HAP-1 (cell line): ENCODE measurements at places on chromosomes 7 and 10.

GRCh38 chr10:117928281-117928680 lies 118.5 kb downstream of the RAB11FIP2 start:
- no peak for DNase-seq

DNA sequence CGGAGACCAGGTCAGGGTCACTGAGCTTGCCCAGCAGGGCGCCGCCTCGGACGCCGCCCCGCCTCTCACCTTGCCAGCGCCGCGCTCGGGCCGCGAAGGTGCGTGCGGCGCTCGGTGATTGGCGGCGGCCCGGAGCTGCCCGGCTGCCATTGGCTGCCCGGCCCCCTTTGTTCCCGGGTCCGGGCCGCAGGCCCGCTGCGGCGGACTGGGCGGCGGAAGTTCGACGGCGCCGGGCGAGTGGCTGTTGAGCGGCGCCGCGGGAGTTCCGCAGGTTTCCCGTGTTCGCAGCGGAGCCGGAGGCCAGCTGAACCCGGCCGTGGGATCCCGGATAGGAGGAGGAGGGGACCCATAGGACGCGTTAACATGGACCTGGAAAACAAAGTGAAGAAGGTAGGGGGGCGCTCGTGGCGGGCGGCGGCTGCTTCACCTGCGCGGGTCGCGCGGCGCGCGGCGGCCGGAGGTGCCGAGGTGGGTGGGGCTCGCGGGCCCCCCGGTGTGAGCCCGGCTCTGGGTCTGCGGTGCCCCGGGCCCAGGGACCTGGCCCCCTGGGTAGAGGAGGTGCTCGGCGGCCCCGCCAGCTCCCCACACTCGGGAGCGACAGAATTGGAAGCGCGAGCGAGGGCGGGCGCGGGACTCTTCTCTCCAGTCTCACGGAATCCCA lies at the start of gene TES:
TSS of gene TES (plus strand) at position 195 of the 661 bp plus-strand sequence. CDS start at position 364, 169 bp downstream.
- peak; percentile 61 for DNase-seq

DNA sequence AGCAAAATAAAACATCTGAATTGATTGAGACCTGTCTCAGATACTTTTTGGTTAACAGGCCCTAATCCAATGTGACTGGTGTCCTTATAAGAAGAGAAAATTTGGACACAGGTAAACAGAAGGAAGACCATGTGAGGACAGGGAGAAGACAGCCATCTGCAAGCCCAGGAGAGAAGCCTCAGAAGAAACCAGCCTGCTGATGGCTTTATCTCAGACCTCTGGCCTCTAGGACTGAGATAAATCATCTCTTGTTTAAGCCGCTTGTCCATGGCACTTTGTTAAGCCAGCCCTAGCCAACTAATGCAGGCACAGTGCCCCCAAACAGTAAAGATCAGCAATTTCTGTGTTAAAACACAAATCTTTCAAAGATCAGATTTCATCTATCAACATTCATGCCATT lies 41.8 kb upstream of the FIGNL1 start:
- DNase-seq, result no peak

- no peak for DNase-seq
Observed at GRCh38 chr10:100100651-100101184, 19.0 kb upstream of the CPN1 start.

DNA sequence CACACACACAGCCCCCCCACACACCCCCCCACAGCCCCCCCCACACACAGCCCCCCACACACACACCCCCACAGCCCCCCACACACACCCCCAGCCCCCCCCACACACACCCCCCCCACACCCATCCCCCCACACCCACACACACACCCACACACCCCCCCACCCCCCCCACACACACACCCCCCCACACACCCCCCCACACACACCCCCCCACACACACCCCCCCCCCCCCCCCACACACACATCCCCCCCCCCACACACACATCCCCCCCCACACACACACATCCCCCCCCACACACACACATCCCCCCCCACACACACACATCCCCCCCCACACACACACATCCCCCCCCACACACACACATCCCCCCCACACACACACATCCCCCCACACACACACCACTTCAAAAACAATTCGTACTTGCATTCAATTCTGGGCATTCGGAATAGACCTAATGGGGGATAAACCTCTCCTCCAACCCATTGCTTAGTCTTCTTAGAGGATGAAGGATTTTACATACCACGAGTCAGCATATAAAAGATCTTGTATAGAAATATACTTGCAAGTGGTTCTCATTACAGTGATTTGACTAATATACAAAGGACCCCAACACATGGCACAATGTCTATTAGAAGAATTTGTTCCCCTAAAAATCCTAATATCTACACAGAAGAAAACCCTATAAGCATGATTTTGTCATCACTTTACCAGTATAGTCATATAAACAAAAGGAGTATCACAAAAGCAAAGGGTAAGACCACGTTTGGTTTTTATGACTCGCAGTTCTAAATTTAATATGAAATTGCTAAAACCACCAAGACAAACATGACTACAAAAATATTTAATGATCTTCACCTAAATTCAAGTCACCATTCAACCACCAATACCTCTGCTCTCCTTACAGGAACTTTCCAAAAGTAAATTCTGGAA lies 80.9 kb downstream of the DIP2C start:
- DNase-seq, result no peak

GRCh38 chr10:8079126-8079525 lies 24.6 kb downstream of the GATA3 start:
- DNase-seq, result no peak

DNA sequence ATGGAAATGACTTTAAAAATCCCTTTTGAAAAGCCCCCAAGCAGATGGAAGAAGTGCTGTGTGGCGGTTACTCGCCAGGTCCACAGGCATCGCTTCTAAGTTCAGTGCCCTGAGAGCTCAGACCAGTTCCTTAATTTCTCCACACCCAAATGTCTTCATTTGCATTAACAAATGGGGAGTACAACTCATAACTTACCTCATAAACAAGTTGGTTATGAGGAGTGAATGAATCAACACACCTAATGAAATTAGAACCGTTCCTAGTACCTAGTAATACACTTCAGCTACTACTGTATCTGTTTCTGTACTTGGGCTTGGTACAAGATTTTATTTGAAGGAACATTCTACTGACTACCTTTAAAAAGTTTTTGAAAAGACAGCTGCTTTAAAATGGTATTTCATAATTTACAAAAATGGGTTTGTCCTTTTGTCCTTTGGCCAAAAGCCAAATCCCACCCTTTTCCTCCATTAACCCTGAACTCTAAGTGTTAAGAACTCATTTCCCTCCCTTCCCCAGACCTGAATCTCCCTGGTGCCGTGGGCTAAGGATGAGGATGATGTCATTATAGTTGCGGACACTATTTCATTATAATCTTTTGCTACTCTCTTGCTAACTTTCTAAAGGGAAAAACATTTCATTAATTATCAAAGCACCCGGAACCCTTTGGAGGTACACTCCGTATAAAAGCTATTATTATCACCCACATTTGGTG lies 221.5 kb upstream of the CELF2 start:
- DNase-seq, result no peak

GRCh38 chr7:50628434-50629084 lies 63.4 kb upstream of the DDC start:
- DNase-seq, result no peak

DNA sequence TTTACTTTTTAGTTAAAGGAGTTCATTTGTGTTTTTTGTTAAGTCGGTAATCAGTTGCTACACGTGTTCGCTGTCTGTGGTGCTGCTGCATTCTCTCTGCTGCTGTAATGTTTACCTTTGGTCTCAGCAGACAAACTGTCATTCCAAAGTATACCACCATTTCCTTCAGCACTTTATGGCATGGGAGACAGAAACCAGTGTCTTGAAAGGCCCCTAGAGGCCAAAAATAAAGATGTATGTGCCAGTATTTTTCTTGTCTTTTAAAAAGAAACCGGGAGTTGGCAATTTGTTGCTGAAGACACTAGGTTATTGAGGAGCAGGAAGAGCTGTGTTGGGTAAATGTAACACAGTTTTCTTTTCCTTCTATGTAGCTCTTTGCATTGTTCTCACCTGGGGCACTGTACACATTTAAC lies 24.1 kb downstream of the ZNF92 start:
- DNase-seq, result no peak

GRCh38 chr10:102675666-102676533 lies 31.6 kb downstream of the TRIM8 start:
- peak; percentile 42 for DNase-seq

DNA sequence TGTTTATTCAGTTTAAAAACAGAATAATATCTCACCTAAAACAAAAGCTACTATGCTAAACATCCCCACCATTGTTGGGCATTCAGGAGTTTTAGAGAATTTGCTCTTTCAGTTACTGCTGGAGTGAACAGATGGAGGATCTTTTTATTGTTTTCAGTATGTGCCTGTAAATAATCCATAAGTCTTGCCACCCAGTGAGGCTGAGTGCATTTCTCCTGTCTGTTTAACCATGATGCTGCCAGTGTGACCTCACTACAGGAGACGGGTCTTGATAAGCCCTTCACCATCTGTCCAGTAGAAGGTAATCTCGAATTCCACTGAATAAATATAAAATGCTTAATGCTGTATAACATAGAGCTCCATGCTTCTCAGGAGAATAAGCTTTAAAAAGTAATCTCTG lies 430.9 kb downstream of the POM121L12 start:
- DNase-seq, result no peak

DNA sequence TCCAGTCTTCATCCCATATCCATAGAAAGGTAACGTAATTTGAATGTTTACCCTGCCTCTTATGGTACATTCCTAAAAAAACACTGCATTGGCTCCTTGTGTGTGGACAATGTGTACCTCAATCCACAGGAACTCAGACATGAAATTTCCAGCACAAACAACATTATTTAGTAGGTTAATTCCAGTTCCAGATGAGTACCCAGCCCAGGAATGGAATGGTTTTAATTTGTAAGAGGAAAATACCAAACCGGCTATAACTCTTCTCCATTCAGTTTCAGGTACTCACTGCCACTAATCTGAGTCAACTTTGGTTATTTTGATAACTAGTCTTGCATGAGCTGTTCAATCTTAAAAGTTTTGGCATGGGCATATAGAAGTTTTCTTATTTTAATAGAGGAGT lies 39.0 kb downstream of the TFPI2 start:
- DNase-seq, result no peak

GRCh38 chr10:76086170-76086760 lies 654.8 kb downstream of the LRMDA start:
- no peak for DNase-seq

DNA sequence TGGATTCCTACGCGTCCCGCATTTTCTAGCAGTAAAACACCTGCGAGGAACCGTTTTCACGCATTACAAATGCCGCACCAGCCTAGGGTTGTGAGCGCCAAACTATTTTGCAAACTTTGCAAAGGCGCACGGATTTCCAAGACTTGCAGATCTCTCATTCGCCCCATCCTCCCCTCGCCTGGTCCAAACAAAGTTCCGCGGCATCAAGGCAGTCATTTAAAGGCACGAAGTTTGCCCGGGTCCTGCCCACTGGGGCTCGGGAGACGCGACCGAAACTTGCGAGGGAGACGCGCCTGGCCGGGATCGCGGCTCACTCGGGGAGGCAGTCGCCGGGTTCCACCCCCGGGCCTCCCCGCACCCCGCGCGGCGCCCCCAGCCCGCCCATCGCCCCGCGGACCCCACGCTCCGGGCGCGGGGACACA lies 613 bp downstream of the USP6NL start:
- DNase-seq, result peak; percentile 52
